ENCODE measurements at places on chromosomes 5 and 9. TPM values are rescaled to one million over a fixed set of nuclear protein-coding genes. Genes with fewer than 3 reads are reported as not detected.

GRCh38 chr9:87451149-87451548, 46.5 kb upstream of the DAPK1 start:
- no peak for DNase-seq

The LCNL1 gene
- 0.11 TPM for total RNA-seq

The MARCOL gene
- not detected for total RNA-seq

The SLC25A2 gene
- total RNA-seq: not detected

The DOCK8 gene
- total RNA-seq: 49.4 TPM

DNA sequence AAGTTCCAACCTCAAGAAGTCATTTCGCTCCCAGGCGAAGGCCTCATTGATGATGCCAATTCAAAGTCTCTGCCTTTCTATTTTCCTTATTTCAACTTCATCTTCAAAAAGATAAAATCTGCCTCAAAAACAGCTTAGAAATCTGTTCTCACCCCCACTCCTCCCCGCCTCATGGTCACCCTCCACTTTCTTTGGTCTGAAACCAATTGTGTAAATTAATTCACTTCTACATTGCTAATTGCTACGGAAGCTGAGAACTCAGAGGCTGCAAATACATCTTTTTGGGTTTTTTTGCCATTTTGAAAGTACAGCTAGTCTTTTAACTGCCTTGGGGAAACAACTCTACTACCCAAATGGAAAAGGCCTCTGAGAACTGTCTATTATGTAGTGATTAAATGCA, 350.0 kb upstream of the SLC24A2 start:
- DNase-seq: no peak

- peak; percentile 49 for DNase-seq
These were observed 10.5 kb downstream of the RPS14 start for GRCh38 chr5:150438873-150439546.

DNA sequence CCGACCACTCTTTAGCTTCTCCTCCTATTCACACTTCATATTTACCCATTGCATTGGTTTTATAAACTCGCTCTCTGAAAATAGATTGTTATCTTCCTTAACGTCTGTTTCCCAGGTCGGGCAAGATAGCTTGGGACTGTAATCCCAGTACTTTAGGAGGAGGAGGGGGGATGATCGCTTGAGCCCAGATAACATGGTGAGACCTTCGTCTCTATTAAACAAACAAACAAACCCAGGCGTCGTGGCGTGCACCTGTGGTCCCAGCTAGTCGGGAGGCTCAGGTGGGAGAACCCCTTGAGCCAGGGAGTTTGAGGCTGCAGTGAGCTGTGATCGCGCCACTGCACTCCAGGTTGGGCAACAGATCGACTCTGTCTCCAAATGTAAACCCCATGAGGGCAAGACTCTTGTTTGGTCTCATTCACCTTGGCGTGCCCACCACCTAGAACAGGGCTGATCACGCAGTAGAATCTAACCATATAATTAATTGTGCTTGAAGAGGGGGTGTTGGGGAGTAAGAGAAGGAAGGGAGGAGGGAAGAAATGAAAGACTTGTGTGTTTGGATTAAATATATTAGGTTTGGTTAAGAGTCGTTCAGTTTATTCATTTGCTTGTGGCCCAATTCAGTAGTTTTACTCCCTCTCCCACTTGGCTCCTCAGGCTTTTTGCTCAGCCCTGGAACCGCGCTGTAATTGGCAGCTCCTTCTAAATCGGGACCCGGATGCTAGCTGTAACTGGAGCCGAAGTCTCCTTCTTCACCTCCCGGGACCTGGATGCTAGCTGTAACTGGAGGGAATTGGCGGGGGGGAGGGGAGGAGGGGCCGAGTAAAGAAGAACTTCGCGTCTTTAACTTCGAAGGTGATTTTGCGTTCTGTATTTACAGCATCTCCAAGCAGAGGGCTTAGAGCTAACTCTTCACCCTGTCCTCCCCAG, 24.9 kb downstream of the CDKN2A start:
- no peak for DNase-seq

GRCh38 chr9:133767625-133768024, 29.5 kb upstream of the SARDH start:
- DNase-seq: no peak

DNA sequence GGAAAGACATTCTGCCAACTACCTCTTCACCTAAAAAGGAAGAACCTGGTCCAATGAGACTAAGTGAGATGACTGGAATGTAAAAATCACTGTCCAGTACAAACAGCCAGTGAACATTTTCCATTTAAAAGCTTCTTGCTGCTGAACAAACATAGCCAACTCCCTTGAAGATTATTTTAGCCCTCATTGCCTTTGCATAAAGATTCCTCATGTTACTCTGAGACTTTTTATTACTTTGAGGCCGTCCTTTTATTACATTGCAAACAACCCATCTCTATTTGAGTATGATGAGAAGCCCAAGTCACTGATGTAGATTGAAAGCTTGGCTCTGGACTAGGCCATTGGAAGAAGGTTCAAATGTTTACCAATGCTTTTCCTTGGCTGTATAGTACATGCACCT, 649.8 kb downstream of the CETN3 start:
- no peak for DNase-seq

The PCDHGB4 gene
- total RNA-seq: not detected

DNA sequence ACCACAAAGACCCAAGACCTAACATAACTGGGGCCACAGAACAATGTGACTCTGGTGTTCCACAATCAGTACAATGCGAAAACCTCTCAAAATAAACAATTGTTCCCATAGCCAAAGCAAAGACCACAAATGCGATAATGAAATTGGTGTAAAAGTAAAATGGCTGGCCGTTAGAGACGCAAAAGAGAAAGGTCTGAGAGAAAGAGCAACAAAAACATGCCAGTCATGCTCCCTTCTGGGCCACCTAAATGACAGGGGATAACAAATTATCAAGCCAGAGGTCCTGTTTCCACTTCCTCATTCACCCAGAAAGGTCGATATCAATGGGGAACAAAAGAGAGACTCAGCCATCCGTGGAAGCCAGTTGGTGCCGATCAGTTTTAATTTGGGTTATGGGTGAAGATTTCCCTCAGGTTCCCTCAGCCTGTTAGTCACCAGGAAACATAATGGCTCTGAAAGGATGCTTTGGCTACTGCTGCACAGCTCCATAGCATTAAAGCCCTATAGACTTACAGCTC, 9.2 kb upstream of the CFAP95 start:
- no peak for DNase-seq

The SEMA6A gene
- 0.42 TPM for total RNA-seq

DNA sequence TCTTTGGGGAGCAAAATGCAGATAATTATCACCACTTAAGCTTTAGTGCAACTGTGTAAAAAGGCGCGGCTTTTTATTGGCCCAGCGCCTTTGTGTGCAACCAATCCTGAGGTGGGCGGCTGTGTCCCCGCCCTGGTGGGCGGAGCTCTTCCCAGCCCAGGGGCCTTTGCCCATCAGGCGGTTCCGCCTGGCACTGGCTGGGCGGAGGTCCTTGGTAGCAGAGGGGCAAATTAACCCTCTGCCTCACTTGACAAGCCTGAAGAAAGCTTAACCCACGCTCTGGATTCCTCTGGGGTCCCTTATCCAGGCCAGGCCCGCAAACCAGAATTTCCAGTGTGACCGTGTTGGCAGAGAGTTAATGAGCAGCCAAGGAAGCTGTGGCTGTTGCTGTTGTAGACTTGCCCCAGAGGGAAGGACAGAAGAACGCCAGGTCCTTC, 12.8 kb upstream of the NIPAL4 start:
- no peak for DNase-seq

- no peak for DNase-seq
These were observed 56.6 kb downstream of the CFAP90 start for GRCh38 chr5:7794311-7794710.

The C5orf52 gene
- total RNA-seq: not detected

DNA sequence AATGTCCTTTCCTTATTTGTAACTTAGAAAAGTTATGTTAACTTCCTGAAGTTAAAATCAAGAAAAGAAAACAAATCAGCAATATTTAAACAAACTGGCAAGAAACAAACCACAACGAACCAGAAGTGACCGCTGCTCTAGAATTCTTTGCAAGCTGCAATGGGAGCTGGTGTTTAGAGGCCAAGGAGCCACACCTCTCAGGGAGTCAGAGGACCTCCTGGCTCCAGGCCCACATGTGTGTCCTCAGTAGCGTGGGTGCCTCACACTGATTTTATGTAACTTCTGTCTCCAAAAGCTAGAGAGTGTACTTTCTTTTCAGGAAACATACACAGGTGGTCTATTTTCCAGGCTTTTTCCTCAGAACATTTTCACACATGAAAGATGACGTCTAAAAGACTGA, 100.4 kb downstream of the IRX2 start:
- DNase-seq: no peak

The PDLIM4 gene
- total RNA-seq: 31.5 TPM

- DNase-seq: no peak
These were observed 8.3 kb upstream of the YTHDC2 start for GRCh38 chr5:113505181-113505580.

The DMRTA1 gene
- total RNA-seq: not detected

DNA sequence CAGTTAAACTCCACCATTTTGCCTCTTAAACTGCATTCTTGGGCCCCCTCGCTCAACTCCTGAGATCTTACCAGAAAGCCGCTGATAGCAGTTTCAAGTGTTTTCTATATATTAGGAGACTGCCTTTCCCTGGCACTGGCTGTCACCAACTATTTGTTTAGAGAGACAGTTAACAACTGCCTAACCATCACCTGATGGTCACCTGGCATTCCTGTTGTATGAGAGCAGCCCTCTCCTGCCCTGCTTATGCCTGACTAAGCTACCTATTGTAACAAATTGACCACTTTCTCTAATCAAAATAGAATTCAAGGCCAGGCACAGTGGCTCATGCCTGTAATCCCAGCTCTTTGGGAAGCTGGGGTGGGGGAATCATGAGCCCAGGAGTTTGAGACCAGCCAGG, 28.0 kb upstream of the SIL1 start:
- no peak for DNase-seq

GRCh38 chr5:169695919-169696490, 58.9 kb downstream of the DOCK2 start:
- no peak for DNase-seq

- DNase-seq: no peak
These were observed 246.4 kb downstream of the SLIT3 start for GRCh38 chr5:169054506-169054905.

- DNase-seq: no peak
These were observed 6.1 kb upstream of the HMHB1 start for GRCh38 chr5:143805861-143806260.
